ENCODE measurements at places on chromosomes 5 and 9. TPM values are rescaled to one million over a fixed set of nuclear protein-coding genes. Genes with fewer than 3 reads are reported as not detected.

GRCh38 chr9:16085167-16085726, 532.4 kb downstream of the CCDC171 start:
- no peak for DNase-seq

Gene SV2C
- 0.28 TPM for total RNA-seq

GRCh38 chr9:137313956-137314560, 12.0 kb upstream of the NRARP start:
- no peak for DNase-seq

- DNase-seq, result no peak
These were observed 97.5 kb downstream of the MRPS27 start for GRCh38 chr5:72222521-72222920.

DNA sequence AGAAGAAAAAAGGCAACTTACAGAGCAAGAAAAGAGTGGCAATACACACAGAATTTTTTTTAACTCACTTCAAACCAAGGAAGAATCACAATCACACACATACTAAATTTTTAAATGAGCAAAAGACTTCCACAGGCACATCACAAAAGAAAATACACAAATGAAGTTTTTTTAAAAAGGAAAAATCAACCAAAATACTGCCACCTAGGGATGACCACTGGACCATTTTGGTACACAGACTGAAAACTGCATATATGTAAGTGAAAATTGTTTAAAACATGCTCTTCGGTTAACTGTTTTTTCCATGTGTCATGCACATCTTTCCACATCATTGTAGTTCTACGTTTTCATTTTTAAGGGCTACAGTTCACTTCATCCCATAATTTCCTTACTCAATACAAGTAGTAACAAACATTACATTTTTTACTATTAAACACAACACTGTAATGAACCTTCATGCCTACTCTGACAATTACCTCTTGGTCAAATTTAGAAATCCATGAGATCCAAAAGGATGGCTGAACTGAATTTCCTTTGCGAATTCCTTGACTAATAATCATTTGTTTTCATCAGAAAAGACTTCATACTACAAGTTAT, 79.0 kb downstream of the FBXW11 start:
- DNase-seq, result no peak

Gene UBAP1
- 38.3 TPM for total RNA-seq

All from prostate gland (tissue), 2 donors.